ENCODE measurements at places on chromosomes 11 and 22.

DNA sequence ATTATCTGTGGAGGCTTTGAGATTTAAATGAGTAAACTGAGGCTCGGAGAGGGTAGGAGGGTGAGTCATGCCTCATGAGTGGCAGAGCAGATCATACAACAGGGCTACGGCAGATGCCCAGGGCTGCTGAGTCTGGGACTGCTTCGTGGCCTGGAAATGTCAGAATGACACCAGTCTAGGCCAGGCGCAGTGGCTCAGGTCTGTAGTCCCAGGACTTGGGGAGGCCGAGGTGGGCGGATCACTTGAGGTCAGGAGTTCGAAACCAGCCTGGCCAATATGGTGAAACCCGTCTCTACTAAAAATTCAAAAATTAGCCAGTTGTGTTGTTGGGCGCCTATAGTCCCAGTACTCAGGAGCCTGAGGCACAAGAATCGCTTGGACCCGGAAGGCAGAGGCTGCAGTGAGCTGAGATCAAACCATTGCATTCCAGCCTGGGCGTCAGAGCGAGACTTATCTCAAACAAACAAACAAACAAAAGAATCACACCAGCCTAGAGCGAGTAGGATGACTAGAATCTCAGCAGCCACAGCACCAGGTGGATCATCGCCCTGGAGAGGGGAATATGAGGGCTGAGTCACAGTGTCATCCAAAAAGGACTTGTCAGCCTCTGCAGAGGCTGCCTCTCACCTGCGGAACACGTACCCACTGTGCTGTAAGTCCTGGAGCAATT is 48.6 kb upstream of the ADA2 start:
- DNase-seq = no peak

GRCh38 chr22:26689513-26690301 is 32.3 kb downstream of the MIAT start:
- no peak for DNase-seq

DNA sequence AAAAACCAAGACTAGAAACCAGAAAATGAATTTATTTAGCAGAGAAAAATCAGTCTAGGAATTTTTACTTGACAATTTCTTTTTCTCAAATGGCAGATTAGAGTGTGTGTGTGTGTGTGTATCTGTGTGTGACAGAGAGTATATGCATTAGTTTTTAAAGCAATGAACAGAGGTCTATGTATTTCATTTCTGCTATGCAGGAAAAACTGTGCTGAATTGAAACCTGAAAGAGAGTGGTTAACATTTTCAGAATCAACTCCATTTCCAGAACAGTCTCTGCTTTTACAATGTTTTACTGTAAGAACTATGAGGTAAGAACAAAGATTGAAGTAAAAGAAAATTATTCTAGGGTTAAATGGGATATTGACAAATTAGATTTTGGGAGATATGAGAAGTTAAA is 114.8 kb downstream of the GRM5 start:
- DNase-seq = no peak

GRCh38 chr22:32660292-32660691 is 141.2 kb upstream of the TIMP3 start:
- peak; percentile 40 for DNase-seq

- DNase-seq = no peak
Observed at GRCh38 chr11:14230407-14230806, 128.6 kb downstream of the RRAS2 start.

GRCh38 chr22:27554106-27554811 is 247.3 kb downstream of the MN1 start:
- DNase-seq = no peak

DNA sequence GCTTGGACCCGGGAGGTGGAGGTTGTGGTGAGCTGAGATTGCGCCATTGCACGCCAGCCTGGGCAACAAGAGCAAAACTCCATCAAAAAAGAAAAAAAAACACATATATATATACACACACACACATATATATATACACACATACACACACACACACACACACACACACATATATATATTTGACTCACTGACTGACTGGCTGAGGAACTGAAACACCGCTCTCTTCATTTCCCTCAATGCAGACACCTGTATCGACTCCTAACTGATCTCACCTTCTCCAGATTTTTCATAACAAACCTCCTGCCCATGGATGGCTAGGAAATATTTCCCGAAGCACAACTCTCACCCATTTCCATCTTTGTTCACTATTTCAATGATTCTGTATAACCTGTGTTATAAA is 140.7 kb upstream of the ANO3 start:
- no peak for DNase-seq

GRCh38 chr11:12430954-12431595 is 53.7 kb downstream of the PARVA start:
- no peak for DNase-seq

DNA sequence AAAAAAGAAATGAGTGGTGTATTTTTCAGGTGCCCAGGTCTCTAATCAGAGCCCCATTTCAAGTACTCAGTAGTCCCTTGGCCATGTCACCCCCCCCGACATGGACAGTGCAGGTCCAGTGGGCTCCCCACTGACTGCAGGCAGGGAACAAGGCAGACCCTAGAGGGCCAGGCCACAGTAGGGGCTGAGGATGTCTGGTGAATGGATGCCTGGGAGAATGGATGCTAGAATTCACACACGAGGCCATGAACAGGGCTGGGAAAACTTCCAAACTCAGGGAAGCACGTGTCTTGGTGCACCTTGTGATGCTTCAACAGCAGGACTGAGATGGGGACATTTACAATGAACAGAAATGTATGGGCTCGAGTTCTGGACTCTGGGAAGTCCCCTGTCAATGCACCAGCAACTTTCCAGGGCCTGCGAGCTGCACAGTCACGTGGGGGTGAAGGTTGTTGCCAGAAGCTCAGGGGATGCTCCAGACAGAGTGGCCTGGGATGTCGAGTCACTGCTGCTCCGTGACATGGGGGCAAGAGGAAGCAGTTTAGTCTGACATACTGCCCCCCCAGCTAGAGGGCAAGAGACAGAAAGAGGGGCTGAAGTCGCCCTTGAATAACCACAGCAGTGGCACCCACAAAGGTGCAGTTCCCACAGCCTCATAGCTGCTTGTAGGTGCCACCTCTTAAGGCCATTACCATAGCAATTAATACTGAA is 3.1 kb downstream of the APOBEC3G start:
- DNase-seq = no peak

Data from activated CD4-positive, alpha-beta T cell treated with anti-CD3 and anti-CD28 coated beads, Interleukin-2, Interleukin-4, amounts not matched to agents 100 ng/mL and 50 ng/mL, durations not matched to agents 16 hours and 8 hours (primary cell).